ENCODE measurements at places on chromosomes 6 and 20.

DNA sequence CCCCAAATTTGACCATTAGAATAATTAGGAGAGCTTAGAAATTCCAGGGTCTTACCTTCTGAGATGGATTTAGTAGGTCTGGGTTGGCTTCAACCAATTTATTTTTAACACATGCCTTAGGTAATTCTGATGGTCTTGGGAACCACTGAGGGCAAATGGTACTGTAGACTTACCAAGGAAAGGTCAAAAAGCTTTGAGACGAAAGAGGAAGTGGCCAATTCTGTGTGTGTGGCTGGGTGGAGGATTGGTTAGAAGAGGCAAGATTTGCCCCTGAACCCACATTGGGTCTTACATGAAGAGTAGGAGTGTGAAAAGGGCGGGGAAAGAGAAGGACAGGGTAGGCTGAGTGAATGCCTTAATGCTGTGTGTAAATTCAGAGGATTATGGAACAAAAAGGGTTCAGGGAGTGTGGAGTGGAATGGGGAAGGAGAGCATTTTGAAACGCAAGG, 2.7 kb downstream of the ITCH start:
- DNase-seq: no peak

GRCh38 chr6:161239001-161239400, 34.9 kb downstream of the AGPAT4 start:
- no peak for DNase-seq

GRCh38 chr6:42148058-42148457, 5.6 kb upstream of the C6orf132 start:
- no peak for DNase-seq

GRCh38 chr20:5393218-5393870, 76.6 kb upstream of the PROKR2 start:
- DNase-seq: no peak

GRCh38 chr6:112439010-112439409, 91.9 kb downstream of the RFPL4B start:
- no peak for DNase-seq

- no peak for DNase-seq
Measured at GRCh38 chr6:48837744-48838143, 625.3 kb downstream of the MMUT start.

GRCh38 chr6:156839129-156839528, 62.0 kb downstream of the ARID1B start:
- no peak for DNase-seq

DNA sequence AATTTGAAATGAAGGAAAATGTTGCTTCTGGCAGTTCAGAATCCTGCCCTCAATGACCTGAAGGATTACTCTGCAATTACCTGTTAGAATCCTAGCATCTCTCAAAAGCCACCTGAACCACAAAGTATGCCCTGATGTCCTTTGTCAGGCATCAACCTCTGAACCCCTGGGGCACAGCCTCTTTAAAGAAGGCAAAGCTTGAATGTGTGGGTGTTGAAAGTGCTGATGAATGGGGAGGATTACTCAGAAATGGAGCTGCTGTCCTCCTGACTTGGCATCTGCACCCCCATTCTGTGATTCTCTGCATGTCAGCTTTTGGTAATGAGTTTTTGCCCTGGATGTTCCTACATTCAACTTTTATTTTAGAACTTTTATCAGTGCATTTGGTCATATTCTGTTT, 179.2 kb downstream of the PKHD1 start:
- no peak for DNase-seq

GRCh38 chr20:10581823-10582222, 92.0 kb downstream of the JAG1 start:
- DNase-seq: no peak

- DNase-seq: no peak
Measured at GRCh38 chr6:144202879-144203468, 52.7 kb downstream of the STX11 start.

GRCh38 chr6:147382945-147383554, 125.4 kb upstream of the SAMD5 start:
- DNase-seq: no peak

DNA sequence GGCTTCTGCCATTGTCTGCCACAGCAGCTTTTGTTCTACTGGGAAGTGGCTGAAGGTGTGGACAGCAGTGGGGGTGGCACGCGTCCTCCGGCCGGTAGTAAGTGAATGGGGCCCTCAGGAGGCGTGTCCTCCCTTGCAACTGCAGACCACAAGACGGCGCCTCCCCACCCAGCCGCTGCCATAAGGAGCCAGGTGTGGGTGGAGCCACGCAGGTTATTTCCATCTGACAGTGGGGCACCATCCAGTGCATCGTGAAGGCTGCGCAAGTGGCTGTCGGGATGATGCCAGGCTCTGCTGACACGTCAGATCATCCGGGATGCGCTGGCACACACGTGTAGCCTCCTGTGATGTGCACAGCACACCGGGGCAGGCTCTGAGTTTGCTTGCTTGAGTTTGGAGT, 379.7 kb downstream of the CDH4 start:
- no peak for DNase-seq

GRCh38 chr20:57193094-57193493, 73.3 kb downstream of the BMP7 start:
- no peak for DNase-seq

DNA sequence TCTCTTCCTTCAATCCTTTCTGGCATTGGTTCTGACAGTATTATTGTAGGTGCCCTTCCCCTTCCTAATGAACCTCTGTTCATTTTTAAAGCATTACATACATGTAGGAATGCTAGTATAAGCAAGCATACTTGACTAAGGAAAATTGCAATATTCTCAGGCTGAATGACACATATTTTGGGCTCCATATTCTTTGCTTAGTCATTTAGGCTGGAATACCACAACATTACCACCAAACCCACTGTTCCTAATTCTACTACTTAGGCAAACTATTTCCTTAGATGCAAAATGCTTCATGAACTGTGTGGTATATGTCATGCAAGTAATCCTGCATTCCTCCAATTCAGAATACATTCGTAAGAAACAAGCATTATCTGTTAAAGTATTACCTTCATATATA, 113.9 kb downstream of the PRDM1 start:
- DNase-seq: no peak

DNA sequence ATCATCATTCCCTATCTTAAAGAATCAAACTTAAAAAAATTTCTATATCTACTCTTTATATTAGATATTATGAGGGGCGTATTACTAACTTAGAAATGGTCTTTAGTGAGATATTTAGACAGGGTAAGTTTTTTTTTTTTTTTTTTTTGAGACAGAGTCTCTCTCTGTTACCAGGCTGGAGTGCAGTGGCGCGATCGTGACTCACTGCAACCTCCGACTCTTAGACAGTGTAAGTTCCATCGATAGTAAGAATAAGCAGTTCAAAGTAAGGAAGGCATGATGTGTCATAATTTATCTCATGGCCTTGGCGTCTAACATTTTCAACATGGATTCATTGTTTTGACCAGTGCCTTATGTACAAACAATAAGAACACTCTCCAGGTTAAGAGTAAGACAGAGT, 72.4 kb downstream of the MLIP start:
- no peak for DNase-seq

DNA sequence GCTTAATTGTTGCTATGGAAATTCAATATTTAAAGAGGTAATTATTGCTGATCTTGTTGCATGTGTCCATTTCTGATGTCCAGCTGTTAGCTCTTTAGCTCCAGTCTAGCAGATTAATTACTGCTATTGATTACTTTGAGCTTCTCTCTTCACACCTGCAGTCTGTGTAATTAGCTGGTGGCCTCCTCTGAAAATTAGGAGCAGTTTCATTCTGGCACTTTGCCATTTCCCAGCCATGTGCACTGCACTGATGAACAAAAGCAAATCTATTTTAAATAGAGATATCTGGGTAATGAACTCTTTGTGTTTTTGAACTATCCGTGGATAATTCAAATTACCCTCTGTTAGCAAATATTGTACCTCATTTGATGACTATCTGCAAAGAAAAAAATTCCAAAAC, 275.9 kb downstream of the RNF144B start:
- DNase-seq: no peak

DNA sequence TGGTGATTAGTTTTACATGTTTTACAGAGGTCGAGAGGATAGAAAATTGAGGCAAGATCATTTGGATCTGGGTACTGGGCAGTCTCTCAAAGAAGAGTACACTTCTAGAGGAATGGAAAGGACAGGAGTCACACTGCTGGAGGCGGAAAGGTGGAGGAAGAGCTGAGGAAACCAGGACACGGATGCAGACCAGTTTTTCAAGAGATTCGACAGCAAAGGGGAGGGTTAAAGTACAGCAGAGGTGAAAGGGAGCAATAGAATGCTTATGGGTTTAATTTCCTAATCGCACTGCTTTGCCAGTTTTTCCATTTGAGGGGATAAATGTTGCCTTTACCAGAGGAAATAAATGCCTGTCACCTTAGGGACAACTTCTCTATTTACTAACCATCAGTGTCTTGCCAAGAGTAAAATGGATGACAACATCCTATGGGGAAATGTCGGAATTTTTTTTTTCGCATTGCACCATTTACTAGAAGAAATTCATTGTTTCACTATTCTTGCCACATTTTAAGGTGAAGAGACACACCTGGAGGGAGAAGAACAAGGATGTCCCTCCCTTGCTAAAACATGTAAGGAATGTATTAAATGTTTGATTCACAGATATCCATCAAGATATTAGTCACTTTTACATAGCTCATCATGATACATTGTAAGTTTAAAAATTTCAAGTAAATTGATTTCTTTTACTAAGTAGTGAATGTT, 226.6 kb downstream of the COL12A1 start:
- no peak for DNase-seq

- DNase-seq: no peak
Measured at GRCh38 chr6:24054388-24054787, 71.6 kb upstream of the NRSN1 start.

- no peak for DNase-seq
Measured at GRCh38 chr6:85637579-85637978, 5.1 kb downstream of the SYNCRIP start.

DNA sequence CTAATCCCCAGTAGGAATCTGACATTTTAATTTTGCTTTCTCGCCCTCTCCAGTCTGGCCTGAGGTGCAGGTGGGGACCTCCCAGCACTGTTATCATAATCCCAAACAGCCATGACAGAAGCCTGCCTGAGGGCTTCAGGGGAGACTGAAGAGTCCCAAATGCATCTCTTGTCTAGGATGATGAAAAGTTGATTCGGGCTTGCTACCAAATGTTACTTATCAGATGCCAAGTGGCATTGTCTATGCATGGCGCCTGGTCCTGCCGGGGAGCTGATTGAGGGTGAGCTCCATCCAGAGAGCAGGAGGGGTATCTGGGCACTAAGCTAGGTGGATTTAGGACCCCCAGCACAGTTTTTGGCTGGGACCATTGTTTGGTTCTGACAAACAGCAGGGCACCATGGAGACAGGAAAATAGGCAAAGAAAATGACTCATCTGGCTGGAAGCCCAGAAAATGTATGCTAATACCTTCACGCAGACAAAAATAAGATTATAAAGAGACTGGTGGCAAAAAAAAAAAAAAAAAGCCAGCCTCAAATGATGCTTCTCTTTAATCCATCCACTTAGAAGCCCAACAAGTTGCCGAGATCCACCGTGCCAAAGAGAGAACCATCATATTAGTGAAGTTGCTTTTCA, 513.7 kb upstream of the SULF2 start:
- DNase-seq: no peak

GRCh38 chr6:146028851-146029572, at the start of gene GRM1:
TSS of gene GRM1 (plus strand) at chr6:146029062. CDS start at chr6:146029518, 456 bp downstream.
- DNase-seq: no peak

- DNase-seq: no peak
Measured at GRCh38 chr20:56430461-56430860, 18.4 kb downstream of the CASS4 start.

GRCh38 chr20:34574426-34574825, 15.9 kb downstream of the MAP1LC3A start:
- DNase-seq: no peak

DNA sequence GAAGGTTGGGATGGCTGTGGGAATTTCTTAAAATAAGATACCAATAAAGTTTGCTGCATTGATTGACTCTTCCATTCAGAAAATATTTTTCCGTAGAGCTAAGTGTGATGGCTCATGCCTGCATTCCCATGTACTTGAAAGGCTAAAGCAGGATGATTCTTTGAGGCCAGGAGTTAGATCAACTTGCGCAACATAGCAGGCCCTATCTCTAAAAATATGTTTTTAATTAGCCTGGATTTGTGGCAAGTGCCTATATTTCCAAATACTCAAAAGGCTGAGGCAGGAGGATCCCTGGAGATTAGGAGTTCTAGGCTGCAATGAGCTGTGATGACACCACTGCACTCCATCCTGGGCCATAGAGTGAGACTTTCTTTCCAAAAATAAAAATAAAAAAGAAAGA, 431.2 kb upstream of the PTCHD4 start:
- no peak for DNase-seq

GRCh38 chr20:23435626-23436539, 3.6 kb upstream of the CSTL1 start:
- DNase-seq: no peak

GRCh38 chr6:104955491-104955890, 1.4 kb upstream of the LIN28B start:
- DNase-seq: no peak

DNA sequence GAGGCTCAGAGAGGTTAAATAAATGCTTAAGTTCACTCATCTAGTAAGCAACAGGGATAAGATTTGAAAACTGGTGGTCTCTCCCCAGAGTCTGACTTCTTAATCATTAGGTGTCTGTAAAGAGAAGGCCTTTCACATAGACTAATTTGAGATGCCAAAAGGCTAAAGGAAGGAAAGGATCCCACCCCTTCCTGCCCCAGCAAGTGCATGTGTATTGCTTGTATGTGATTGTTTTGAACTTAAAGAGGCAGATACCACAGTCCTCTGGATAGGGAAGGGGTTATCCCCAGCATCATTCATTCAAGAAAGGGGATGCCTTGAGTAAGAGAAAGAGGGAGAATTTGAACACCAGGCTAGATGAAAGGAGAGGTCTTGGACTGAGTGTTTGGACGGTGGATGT, 192.0 kb downstream of the OGFRL1 start:
- no peak for DNase-seq

DNA sequence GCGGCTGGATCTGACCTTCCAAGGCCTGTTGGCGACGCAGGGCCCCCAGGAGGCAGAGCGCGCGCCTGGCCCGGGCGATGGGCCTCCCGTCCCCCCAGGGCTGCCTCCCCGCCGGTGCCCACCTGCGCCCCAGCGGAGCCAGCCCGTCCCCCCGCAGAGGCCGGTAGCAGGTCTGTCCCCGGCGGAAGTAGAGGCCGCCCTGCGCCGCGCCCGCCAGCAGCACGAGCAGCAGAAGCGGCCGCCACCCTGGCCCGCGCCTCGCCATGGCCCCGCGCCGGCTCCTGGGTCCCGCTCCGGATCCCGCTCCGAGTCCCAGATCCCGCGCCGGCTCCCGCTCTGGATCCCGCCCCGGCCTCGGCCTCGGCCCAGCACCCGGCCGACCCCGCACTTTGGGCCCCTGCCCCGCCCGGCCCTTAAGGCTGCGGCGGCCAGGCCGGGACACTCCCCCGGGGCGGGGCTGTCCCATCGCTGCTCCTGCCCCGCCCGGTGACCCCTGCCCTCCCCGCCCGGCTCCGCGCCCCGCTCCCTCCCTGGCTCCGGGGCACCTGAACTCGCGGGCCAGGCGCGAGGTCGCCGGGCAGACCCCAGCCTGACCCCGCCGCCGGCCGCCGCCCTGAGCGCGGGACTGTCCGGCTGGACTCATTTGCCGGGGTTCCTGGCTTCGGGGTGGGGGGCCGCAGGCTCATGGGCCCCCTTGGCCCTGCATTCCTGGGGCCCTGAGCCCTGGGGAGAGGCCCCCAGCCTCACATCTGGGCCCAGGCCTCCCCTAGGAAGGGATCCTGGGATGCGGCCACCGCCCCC, at the start of gene CTSZ:
Gene CTSZ, minus strand, starts transcription at position 391 of the 801 bp plus-strand sequence. Its CDS starts 126 bp downstream, at position 265.
- peak; percentile 25 for DNase-seq

- DNase-seq: no peak
Measured at GRCh38 chr6:42720739-42721138, 1.7 kb downstream of the PRPH2 start.
